ENCODE measurements at places on chromosomes 6 and 20.

- DNase-seq: no peak
Measured at GRCh38 chr6:161265975-161266374, 7.9 kb downstream of the AGPAT4 start.

DNA sequence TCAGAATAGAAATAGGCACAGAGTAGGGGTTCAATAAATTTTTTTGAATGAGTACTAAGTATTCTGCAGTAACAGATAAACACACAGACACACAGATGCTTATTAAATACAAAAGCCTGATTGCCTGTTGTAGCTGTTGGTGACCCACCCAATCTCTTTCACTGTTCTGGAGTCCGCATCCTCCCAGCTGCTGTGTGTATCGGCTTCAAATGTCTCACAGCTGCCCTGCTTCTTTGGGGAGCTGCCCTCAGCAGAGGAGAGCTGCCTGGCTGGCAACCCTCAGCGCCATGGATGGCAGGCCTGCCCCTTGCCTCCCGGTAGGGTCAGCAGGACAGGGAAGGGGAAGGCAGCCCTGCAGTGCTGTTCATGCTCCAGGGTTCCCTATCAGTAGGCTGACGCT is 85.9 kb upstream of the PRND start:
- DNase-seq: no peak

DNA sequence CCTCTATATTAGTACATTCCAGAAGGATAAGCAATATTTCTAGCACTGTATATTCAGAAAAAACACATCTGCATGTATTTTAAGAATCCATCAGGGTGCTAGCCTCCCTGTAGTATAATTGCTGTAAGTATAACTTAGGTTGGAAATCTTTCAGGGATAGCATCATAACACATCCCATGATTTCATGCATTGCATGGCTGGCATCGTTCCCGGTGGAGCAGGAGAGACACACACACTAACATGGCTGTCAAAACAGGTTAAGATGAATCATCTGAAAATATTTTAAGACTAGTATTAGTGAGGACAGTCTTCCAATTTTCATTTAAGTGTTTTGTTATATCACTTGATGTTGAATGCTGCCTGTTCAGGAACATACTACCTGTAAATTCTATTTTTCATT is 32.1 kb upstream of the CENPW start:
- no peak for DNase-seq

GRCh38 chr6:52992980-52993920 is 1.8 kb downstream of the GSTA4 start:
- no peak for DNase-seq

- no peak for DNase-seq
Measured at GRCh38 chr6:54897462-54898189, 51.1 kb downstream of the FAM83B start.

DNA sequence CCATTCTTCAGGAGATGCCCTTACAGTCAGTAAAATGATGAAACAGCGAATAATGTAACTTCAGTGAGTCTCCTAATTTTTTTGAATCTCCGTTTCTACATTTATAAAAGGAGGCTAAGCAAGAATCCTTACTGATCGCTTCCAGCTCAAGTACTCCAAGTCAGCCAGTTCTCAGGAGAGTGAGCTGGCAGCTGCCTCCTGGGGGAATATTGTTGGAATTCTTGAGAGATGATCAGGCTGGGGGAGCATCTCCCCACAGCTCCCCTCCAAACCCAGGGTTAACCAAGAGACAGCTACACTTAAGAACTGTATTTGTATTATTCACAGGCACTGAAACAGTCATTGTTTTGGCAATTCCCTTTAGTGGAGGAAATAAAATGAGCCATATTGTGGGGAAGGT is 89.1 kb upstream of the PCSK2 start:
- DNase-seq: no peak

GRCh38 chr6:32459781-32460424 is 20.2 kb downstream of the HLA-DRA start:
- no peak for DNase-seq

- DNase-seq: no peak
Measured at GRCh38 chr6:151199991-151200390, 39.8 kb upstream of the AKAP12 start.

DNA sequence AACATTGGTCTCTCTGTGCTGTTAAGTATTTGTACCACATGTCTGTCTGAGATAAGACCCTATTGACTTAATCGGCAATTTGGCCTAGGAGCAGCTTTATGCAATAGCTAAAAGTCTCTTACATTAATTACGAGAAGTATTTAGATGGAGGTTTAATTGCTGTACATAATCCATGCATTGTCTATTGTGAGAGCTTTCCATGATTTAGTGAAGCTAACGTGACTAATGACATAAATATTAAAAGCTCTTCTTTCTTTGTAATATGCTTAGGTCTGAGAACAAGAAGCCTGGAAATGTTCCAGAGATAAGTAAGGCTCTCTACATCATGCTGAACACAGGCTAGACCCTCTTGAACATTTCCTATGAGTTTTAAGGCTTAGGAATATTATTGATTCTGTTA is 32.7 kb upstream of the FAM83B start:
- DNase-seq: no peak

- no peak for DNase-seq
Measured at GRCh38 chr6:150765067-150765764, 100.3 kb upstream of the MTHFD1L start.

DNA sequence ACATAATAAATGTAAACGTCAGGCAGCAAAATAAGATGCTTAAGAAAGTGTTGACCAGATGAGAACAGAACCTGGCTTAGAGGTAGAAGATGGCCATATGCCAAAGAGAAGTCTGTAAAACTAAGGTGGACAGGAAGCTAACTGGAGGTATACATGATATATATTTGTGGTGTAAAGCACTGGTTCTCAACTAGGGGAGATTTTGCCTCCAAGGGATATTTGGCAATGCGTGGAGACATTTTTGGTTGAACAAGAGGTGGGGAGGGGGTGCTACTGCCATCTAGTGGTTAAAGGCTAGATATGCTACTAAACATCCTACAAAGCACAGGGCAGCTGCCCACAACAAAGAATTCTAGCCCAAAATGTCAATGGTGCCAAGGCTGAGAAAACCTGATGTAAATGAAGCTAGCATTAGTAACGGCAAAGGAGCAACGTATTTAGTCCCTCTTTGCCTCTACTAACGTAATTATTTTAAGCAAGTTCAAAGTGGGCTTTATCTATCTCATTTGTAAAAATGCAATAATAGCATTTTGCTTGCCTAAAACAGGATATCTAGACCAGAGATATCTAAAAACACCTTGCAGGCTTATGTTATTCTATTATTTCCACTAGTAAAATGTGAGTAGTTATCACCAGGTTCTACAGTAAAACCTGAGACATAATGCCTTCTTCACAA is 182.6 kb downstream of the RNGTT start:
- DNase-seq: peak; percentile 25

DNA sequence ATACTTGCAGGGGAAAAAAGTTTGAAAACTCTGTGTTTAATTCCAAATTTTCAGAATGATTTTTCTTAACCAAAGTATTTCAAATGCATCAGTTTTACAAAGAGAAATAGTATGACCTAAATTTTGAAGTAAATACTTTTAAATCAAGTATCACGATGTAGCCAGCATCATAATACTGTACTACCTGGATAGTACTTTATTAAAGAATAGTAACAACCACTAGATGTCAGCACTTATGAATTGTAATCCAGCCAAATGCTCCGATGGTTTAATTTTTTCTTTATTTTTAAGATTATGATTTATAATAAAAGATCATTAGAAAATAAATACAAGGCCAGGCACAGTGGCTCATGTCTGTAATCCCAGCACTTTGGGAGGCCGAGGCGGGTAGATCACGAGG is 37.2 kb upstream of the HACE1 start:
- no peak for DNase-seq

GRCh38 chr6:117456998-117457397 is 25.5 kb upstream of the DCBLD1 start:
- no peak for DNase-seq

DNA sequence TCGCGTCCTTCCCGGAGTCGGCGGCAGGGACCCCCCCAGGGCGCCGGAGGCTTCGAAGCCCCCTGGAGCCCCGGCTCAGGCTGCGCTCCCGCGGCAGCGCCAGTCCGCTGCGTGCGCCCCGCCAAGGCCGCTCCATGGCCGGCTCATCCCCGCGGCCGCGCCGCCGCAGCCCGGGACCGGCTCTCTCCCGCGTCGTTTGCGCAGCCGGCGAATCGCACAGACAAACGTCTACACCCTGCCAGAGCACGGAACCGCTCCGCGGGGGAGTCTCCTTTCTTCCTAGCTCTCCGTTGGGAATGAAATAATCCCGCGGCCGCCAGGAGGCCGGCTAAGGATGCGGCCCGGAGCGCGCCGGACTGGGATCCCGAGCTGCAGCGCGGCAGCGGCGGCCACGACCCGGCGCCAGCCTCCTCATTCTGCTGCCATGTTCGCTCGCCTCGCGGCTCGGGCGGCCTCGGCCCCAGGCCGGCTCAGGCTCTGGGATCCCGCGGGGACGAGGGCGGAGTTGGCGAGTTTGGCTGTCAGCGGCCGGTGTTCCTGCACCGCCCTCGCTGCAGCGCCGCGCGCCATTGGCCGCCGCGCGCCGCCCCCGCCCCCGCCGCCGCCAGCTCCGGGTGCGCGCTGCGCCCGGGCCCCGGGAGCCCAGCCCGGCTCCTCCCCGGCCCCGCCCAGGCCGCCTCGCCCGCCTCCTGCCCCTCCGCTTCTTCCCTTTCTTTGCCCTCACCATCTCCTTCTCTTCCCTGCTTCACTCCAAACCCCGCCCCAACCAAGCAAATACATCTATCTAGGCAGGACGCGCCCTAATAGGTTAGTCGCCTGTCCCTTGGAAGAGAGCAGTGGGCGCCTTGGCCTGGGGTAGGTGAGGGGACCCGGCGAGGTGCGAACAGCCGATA is at the start of gene GFOD1:
Gene GFOD1 (minus strand): TSS at position 479 of the 893 bp plus-strand sequence. CDS start 710 bp downstream, outside the sequence.
- DNase-seq: peak; percentile 79

DNA sequence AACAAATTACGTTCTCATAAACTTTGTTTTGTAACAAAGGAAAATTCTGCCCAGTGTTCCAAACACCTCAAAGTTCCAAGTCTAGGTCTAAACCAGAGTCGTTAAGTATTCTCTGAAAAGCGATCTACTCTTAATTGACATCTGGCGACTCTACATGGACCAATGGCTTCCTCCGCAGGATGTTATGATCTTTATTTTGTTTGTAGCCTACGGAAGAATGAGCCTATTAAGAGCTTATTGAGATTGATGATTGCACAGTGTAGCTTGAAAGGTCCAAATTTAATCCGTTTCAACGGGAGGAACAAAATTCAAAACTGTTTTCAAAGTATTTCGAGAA is 61.1 kb downstream of the FAM217A start:
- DNase-seq: no peak

- no peak for DNase-seq
Measured at GRCh38 chr20:50202677-50203076, 12.0 kb downstream of the CEBPB start.

- no peak for DNase-seq
Measured at GRCh38 chr20:8798505-8798904, 270.4 kb upstream of the PLCB4 start.

DNA sequence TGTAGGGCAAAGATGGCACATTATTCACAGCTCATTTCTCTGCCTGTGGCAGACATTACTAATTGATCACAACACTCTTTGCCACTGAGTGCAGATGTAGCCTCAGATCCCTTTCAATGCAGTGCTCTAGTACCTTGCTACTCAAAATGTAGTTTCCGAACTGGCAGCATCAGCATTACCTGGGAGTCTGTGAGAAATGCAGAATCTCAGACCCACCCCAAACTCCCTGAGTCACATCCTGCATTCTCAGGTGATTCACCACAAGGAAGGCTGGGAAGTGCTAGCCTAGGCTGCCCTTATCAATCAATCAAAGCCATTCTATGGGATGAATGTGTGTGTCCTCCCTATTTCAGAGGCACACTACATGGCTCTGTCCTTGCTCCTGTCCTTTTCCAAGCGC is 58.5 kb downstream of the PCNA start:
- DNase-seq: no peak

- no peak for DNase-seq
Measured at GRCh38 chr6:13261464-13261994, 66.8 kb downstream of the TBC1D7 start.

GRCh38 chr6:3678946-3679345 is 72.6 kb downstream of the PXDC1 start:
- DNase-seq: no peak

DNA sequence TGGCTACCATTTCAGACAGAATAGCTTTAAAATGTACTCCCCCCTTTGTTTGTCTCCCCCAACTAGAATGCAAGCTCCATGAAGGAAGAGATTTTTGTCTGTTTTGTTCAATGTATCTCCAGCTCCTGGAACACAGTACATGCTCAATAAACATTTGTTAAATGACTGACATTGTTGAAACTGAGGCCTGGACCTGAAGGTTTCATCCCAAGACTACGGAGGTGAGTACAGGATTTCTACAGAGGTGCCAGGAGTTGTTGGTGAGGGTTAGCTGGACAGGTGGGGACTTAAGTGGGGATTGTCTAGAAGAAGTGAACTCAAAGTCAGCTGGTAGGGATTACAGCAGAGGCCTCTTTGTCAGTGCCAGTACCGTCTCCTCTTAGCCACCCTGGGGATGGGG is 19.4 kb downstream of the VEGFA start:
- DNase-seq: no peak

GRCh38 chr6:35183935-35184334 is 29.8 kb upstream of the SCUBE3 start:
- DNase-seq: no peak

DNA sequence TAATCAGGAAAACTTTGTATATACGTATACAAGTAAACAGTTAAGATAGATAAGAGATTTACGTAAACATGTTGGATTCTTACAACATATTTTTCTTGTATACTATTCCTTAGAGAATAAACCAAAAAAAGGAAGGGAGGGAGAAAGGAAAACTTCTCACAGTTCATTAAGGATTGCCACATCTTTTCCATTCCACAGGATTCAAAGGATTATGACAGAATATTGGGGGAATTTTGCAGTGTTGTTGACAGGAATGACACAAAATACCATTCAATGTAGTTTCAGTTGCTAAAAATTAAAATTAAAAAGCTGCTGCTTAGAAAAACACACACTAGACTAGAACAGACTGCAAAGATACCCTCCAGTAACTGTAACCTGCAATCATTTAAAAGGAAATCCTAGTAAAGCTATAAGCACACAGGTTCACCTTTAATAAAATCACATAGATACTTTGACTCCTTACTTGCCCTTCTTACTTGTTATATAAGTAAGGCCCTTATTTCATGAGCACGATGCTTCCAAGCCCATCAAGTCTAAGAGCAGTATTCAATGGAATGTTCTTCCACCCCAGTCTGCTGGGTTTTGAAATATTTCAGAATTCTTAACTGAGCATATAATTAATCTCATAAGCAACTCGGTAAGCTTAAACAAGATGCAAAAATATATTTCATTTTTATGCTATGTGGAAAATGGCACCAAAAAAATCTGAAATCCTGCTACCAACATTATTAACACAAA is 107.8 kb downstream of the SMLR1 start:
- DNase-seq: no peak

DNA sequence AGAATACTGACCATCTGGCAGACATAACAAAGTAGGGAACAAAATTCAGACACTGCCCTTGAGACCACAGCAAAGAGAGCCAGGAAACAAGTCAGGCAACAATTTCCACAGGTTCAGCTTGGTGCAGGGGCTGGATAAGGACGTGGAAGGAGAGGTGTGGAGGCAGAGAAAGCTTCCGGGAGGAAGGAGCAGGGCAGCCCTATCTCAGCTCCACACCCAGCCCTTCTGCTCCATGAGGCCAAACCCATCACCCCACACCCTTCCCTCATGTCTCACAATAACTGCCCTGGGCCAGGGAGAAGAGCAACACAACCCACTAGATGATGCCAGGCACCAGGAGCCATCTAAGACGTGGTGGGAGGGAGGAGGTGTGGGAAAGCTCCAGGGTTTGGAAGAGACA is 5.8 kb downstream of the SNHG17 start:
- no peak for DNase-seq

Measured in stimulated activated CD4-positive, alpha-beta T cell treated with anti-CD3 and anti-CD28 coated beads, Interleukin-4, amount 100 ng/mL, for 4 hours (primary cell).